ENCODE measurements at places on chromosomes 11 and 22. TPM values are rescaled to one million over a fixed set of nuclear protein-coding genes. Genes with fewer than 3 reads are reported as not detected.

GRCh38 chr11:65434667-65435410 is 12.2 kb downstream of the NEAT1 start:
- no peak for DNase-seq
- peaks cover 39% of the 10 kb centered on the region for H3K36me3 ChIP-seq
- H3K27ac ChIP-seq = peak overlapping the region; percentile 53
- H3K4me3 ChIP-seq = peak overlapping the region; percentile 40

DNA sequence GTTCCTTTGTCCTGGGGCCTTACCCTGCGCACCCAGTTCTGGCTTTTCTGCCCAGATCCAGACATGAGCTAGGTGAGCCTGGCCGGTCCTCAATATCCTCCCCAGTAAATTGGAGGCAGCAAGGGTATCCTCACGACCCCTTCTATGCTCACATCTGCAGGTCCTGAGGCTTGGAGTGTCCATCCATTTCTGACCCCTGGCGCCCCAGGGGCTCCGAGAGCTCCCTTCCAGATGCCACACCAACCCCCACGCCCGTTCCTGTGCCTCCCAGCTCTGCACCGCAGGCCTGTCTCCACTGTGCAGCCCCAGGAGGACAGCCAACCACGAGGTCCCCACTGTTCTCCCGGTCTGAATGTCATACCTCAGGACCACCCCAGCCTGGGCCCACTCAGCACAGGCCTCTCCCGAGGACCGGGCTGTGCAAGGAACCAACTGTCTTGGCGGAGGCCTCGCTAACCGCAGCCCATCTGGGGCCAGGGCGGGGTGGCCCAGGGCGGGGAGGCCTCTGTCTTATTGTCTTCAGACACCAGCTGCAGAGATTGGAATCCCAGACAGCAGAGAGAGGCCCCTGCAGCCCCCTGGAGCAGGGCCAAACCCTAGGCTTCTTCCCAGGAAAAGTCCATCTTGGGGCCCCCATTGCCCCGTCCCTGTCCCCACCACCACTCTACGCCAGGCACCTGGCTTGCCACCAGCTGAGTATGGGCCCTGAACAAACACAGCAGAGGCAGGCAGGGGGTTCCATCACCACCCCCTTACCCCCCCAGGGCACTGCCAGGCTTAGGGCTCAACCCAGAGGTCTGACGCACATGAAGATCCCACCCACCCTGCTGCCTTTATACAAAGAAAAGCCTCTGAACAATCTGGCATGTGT is 39.3 kb downstream of the ALX4 start:
- no peaks in the 10 kb centered on the region for H3K27me3 ChIP-seq
- no peaks in the 10 kb centered on the region for H3K4me1 ChIP-seq
- H3K4me3 ChIP-seq = no peak overlapping the region
- H3K27ac ChIP-seq = no peak overlapping the region
- no peak for DNase-seq

DNA sequence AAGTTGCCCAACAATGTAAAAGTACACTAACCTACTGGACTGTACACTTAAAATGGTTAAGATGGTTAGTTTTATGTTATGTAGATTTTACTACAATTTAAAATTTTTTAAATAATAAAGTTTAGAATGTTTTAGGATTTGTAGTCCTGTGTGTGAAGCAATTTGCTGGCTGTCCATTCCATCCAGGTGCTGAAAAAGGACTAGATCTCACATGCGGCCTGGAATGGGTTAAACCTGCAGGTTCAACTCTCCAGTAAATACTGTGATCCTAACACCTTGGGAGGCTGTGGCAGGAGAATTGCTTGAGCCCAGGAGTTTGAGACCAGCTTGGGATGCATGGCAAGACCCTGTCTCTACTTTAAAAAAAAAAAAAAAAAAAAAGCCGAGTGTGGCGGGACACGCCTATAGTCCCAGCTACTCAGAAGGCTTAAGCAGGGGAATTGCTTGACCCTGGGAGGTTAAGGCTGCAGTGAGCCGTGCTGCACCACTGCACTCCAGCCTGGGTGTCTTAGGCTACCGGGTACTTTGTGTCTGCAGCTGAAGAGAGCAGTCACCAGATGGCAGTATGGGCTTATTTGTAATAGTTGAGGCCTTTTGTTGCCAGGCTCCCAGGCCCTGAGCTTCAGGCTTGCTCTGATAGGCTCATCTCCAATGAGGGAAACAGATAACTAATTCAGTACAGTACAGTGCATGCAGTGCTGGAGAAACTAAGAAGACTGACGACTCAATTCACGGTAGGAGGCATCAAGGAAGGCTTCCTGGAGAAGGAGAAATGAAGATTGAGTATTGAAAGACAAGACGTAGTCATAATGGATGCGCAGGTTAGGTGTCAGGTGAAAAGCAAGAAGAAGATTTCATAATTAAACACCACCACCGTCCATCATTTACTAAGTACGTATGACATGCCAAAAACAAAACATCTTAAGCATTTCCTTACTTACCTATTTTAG is 64.7 kb upstream of the ASPHD2 start:
- H3K36me3 ChIP-seq = no peaks in the 10 kb centered on the region
- H3K27ac ChIP-seq = no peak overlapping the region
- DNase-seq = peak; percentile 62
- no peaks in the 10 kb centered on the region for H3K4me1 ChIP-seq
- no peak overlapping the region for H3K4me3 ChIP-seq

DNA sequence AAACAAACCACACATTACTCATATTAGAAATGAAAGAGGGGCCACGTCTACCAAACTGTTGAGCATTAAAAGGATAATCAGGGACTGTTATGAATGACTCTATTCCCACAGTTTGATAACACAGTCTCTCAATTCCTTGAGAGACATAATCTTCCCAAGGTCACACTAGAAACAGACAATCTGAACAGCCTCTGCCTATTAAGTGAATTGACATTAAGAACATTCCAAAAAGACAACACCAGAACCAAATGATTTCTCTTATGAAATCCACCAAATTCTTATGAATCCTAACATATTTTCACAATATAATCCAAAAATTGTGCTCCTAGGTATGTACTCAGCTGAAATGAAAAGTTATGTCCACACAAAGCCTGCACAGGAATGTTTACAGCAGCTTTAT is 4.6 kb downstream of the RFPL1 start:
- DNase-seq = no peak
- no peak overlapping the region for H3K4me3 ChIP-seq
- no peaks in the 10 kb centered on the region for H3K4me1 ChIP-seq
- no peak overlapping the region for H3K27ac ChIP-seq

DNA sequence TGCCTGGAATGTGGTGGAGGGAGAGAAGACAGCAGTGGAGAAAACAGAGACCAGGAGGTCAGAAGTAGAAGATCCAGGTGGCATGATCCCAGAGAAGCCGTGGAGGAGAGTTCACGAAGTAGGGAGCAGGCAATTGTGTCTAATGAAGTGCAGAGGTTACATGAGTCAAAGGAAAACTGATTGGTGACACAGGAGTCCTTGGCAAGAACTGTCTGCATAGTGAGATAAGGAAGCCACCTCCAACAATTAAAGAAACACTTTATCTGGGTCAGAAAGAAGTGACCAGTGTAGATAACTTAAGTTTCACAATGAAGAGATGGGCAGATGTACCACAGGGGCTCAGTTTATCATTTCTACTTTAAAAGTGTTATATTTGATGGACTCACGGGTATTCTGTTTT is 57.0 kb upstream of the PTH start:
- no peak overlapping the region for H3K27ac ChIP-seq
- no peaks in the 10 kb centered on the region for H3K4me1 ChIP-seq
- H3K36me3 ChIP-seq = no peaks in the 10 kb centered on the region
- no peak for DNase-seq
- H3K4me3 ChIP-seq = no peak overlapping the region
- no peaks in the 10 kb centered on the region for H3K27me3 ChIP-seq

DNA sequence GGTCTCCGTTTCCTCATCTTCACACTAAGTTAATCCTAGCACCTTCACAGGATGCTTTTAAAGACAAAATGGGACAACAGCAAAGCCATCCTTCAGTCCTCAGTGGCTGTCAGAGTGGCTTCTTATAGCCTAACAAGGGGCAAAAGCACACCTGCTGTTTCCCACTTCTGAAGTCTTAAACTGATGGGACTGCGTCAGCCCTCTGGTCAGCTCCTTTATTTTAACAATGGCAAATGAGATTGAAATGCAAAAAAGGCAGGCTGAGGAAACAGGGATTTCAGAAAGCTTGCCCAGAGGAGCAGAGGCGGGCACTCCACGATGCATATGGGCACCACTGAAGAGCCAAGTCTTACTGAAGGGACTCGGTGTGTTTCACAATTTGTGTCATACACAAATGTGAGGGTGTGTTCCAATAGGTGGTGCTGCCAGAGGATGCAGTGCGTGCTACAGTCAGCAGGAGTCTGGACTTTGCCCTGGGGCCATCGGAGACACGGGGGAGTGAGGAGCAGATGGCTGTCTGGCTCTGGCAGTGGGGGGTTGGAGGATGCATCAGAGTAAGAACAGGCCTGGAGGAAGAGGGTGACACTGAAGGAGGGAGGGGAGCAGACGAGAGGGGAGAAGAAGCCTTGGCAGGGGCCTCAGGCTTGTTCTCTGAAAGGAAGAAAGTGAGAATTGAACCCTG is 47.3 kb downstream of the TENM4 start:
- no peak overlapping the region for H3K27ac ChIP-seq
- no peak overlapping the region for H3K4me3 ChIP-seq

- no peak for DNase-seq
- no peaks in the 10 kb centered on the region for H3K27me3 ChIP-seq
- H3K4me1 ChIP-seq = peaks cover 48% of the 10 kb centered on the region
- H3K27ac ChIP-seq = no peak overlapping the region
Observed at GRCh38 chr22:40449676-40450035, 79.3 kb downstream of the SGSM3 start.

DNA sequence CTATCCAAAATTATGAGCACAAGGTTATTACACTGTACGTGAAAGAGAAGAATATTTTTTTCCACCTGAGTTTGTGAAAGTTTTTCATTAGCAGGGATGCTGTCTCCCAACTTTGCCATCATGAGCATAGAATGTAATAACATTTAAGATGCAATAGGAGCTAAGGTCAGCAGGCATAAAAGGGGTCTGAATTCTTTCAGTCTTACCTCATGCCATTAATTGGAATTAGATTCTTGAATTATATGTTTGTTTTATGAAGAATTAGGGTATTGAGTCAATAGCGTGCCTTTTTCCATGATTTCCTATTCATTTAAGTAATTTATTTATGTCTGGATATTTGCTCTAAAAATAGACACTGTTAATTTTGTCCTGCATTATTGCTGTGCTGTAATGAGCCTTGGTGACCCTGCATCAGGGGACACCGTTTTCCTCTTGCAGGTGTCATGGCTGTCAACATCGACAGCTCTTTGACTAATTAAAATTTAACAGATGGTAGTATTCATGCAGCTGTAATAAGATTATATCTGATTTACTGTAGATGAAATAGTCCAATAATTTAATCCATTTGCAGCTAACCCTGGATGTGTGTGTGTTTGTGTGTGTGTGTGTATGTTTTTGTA is 637.5 kb downstream of the NELL1 start:
- no peaks in the 10 kb centered on the region for H3K4me1 ChIP-seq
- DNase-seq = no peak
- no peak overlapping the region for H3K27ac ChIP-seq
- no peaks in the 10 kb centered on the region for H3K27me3 ChIP-seq
- H3K4me3 ChIP-seq = no peak overlapping the region

- no peaks in the 10 kb centered on the region for H3K36me3 ChIP-seq
- no peak for DNase-seq
- H3K27me3 ChIP-seq = no peaks in the 10 kb centered on the region
- H3K4me3 ChIP-seq = no peak overlapping the region
- peaks cover 4% of the 10 kb centered on the region for H3K4me1 ChIP-seq
Observed at GRCh38 chr11:115466122-115466521, 38.1 kb downstream of the CADM1 start.

- DNase-seq = no peak
- H3K27ac ChIP-seq = no peak overlapping the region
- H3K36me3 ChIP-seq = no peaks in the 10 kb centered on the region
Observed at GRCh38 chr11:79675081-79675480, 234.3 kb upstream of the TENM4 start.

GRCh38 chr22:33635766-33636165 is 284.5 kb downstream of the LARGE1 start:
- no peaks in the 10 kb centered on the region for H3K36me3 ChIP-seq
- H3K27ac ChIP-seq = no peak overlapping the region
- no peak for DNase-seq

DNA sequence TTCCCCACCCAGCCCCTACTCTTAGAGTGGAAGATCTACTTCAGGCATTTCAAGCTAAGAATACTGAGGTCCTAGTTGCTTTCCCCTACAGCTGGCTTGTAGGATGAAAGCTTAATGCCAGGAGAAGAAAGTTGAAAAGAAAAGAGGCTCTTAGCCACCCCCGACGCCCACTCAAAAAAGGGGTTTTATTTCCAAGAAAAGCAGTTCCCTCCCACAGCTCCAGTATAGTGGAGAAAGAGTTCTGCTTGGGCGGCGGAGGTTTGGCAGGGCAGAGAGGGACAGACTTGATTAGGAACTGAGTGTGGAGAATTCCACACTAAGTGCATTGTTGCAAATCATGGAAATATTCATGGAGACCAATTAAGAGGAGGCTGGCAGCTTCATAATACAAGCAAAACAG is 470.9 kb downstream of the ETS1 start:
- no peak overlapping the region for H3K4me3 ChIP-seq
- H3K36me3 ChIP-seq = no peaks in the 10 kb centered on the region
- H3K27me3 ChIP-seq = no peaks in the 10 kb centered on the region

DNA sequence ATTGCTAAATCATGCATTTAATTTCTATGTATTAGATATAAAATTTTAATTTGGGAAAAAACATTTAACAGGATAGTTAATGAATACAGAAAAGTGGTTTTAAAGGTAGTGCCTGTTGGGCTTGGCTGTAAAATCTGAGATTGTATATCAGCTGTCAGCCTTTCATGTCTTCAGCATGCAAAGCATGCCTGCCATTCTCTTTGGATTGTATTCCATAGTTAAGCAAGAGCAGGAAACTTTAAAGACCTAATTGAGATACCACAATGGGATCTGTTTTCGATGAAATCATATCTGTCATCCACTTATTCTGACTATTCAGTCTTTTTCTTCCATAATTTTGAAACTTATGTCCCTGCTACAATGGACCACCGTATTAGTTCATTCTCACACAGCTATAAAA is 451.0 kb upstream of the DDI1 start:
- H3K4me3 ChIP-seq = no peak overlapping the region
- no peaks in the 10 kb centered on the region for H3K36me3 ChIP-seq
- no peaks in the 10 kb centered on the region for H3K27me3 ChIP-seq
- no peak for DNase-seq
- H3K4me1 ChIP-seq = no peaks in the 10 kb centered on the region

The ENTHD1 gene
- not detected for total RNA-seq

The SIK2 gene
- total RNA-seq = 36.5 TPM

The MIAT gene
- total RNA-seq = 0.54 TPM

The C11orf97 gene
- not detected for total RNA-seq

The GGT1 gene
- total RNA-seq = 1.1 TPM

The KLHL35 gene
- total RNA-seq = 0.21 TPM

The CCDC88B gene
- 4.1 TPM for total RNA-seq

The OR52B6 gene
- not detected for total RNA-seq

The ATG2A gene
- 11.4 TPM for total RNA-seq

Measured in heart left ventricle (tissue), 16 donors.